ENCODE measurements at places on chromosomes 12 and 14. TPM values are rescaled to one million over a fixed set of nuclear protein-coding genes. Genes with fewer than 3 reads are reported as not detected.
A peak's percentile ranks its signal among the peaks of the same experiment; 100 is the strongest.

- no peak overlapping the region for H3K4me3 ChIP-seq
- DNase-seq = no peak
- H3K27me3 ChIP-seq = no peaks in the 10 kb centered on the region
- no peaks in the 10 kb centered on the region for H3K36me3 ChIP-seq
- no peaks in the 10 kb centered on the region for H3K4me1 ChIP-seq
- no peak overlapping the region for H3K27ac ChIP-seq
Measured at GRCh38 chr14:101175731-101176534, 272.4 kb upstream of the RTL1 start.

DNA sequence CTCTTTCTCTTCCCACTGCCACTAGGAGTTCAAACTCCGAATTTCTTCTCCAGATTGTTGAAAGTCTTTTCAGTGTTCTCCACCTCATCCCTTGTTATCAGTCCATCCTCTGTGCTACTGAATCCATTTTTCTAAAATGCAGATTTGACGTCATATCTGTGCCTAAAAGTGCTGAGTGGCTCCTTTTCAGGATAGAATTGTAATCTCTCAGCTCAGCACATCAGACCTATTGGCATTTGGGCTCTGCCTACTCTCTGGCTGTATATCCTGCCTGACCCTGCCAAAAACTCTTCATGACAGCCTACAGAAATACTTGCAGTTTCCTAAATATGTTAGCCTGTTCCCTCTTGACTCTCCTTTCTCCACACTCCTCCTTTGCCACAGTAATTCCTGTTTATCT, 1.1 kb upstream of the RABGGTA start:
- peak overlapping the region; percentile 98 for H3K27ac ChIP-seq
- peaks cover 32% of the 10 kb centered on the region for H3K4me1 ChIP-seq
- no peak for DNase-seq

GRCh38 chr14:100709289-100710284, 17.1 kb upstream of the DLK1 start:
- H3K27me3 ChIP-seq = no peaks in the 10 kb centered on the region
- no peak for DNase-seq
- H3K4me3 ChIP-seq = no peak overlapping the region
- no peaks in the 10 kb centered on the region for H3K4me1 ChIP-seq

GRCh38 chr14:51576117-51576430, 75.6 kb upstream of the FRMD6 start:
- no peaks in the 10 kb centered on the region for H3K4me1 ChIP-seq
- H3K27ac ChIP-seq = no peak overlapping the region
- H3K4me3 ChIP-seq = no peak overlapping the region
- H3K27me3 ChIP-seq = peaks cover 15% of the 10 kb centered on the region

GRCh38 chr14:74217672-74218448, 21.4 kb upstream of the VSX2 start:
- H3K27ac ChIP-seq = no peak overlapping the region
- no peaks in the 10 kb centered on the region for H3K36me3 ChIP-seq
- DNase-seq = peak; percentile 71
- H3K27me3 ChIP-seq = no peaks in the 10 kb centered on the region
- H3K4me3 ChIP-seq = no peak overlapping the region
- H3K4me1 ChIP-seq = peaks cover 7% of the 10 kb centered on the region

GRCh38 chr12:121558956-121559355, 21.9 kb downstream of the KDM2B start:
- no peak for DNase-seq
- H3K27ac ChIP-seq = no peak overlapping the region
- H3K4me3 ChIP-seq = no peak overlapping the region
- H3K27me3 ChIP-seq = no peaks in the 10 kb centered on the region
- H3K36me3 ChIP-seq = peaks cover 7% of the 10 kb centered on the region
- H3K4me1 ChIP-seq = peaks cover 2% of the 10 kb centered on the region

DNA sequence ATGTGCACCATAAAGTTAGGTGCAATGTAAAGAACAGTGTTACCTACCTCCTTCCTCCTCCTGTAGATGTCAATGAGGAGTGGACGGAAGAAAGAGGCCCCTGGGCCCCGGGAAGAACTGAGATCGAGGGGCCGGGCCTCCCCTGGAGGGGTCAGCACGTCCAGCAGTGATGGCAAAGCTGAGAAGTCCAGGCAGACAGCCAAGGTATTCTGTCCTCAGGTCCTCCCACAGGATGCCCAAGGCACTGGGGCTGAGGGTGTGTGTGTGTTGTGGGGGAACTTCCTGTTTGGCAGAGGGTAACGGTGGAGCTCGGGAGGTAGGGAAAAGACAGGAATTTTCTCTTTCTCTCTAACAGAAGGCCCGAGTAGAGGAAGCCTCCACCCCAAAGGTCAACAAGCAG, 6.4 kb downstream of the ATN1 start:
- peaks cover 5% of the 10 kb centered on the region for H3K36me3 ChIP-seq
- DNase-seq = no peak
- H3K27me3 ChIP-seq = no peaks in the 10 kb centered on the region
- peaks cover 42% of the 10 kb centered on the region for H3K4me1 ChIP-seq
- no peak overlapping the region for H3K4me3 ChIP-seq

DNA sequence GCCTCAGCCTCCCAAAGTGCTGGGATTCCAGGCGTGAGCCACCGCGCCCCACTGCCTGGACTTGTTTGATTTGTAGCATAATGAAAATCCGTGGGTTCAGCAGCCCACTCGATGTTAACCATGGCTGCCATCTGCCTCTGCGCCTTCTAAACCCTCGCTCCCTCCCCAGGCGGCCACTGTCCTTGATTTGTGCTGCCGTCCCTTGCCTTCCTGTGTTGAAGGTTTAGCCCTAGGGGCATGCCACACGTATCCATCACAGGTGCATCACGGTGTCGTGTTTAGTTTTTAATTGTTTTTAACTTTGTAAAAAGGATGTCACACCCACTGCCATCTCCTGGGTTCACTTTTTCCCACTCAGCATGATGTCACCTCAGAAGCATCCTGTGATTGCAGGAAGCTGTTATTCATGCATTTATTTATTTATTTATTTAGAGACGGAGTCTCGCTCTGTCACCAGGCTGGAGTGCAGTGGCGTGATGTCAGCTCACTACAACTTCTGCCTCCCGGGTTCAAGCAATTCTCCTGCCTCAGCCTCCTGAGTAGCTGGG, 24.5 kb upstream of the ULK1 start:
- no peak overlapping the region for H3K4me3 ChIP-seq
- no peaks in the 10 kb centered on the region for H3K4me1 ChIP-seq
- no peaks in the 10 kb centered on the region for H3K36me3 ChIP-seq
- DNase-seq = no peak
- H3K27me3 ChIP-seq = no peaks in the 10 kb centered on the region

- DNase-seq = no peak
- no peak overlapping the region for H3K27ac ChIP-seq
- H3K36me3 ChIP-seq = no peaks in the 10 kb centered on the region
- H3K27me3 ChIP-seq = no peaks in the 10 kb centered on the region
- no peaks in the 10 kb centered on the region for H3K4me1 ChIP-seq
Measured at GRCh38 chr12:30461026-30461615, 234.5 kb downstream of the IPO8 start.

DNA sequence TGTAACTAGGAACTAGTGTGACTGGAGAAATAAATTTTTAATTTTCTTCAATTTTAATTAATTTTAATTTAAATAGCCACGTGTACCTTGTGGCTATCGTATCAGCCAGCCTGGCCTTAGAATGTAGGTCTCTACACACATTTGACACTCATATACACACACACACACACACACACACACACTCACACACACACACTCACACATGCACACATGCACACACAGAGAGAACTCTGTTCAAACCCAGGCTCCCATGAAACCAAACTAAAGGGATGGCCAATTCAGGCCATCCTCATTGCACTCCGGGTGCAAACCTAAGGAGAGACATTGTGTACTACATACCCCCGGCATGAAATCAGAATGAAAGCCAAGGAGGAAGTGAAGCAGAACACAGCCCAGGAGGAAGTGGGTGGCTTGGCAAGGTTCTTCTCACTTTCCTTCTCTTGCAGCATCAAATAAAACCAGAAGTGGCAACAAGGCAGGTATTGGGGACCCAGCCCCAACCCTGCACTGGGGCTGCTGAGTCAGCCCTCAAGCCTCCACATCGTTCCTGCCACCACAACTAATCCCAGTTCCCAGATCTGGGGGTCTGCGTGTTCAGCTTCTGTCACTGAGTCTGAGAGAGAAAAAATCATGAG, 26.2 kb upstream of the CHPT1 start:
- H3K4me1 ChIP-seq = peaks cover 9% of the 10 kb centered on the region
- no peaks in the 10 kb centered on the region for H3K36me3 ChIP-seq
- peak; percentile 81 for DNase-seq
- peak overlapping the region; percentile 42 for H3K4me3 ChIP-seq
- no peaks in the 10 kb centered on the region for H3K27me3 ChIP-seq
- H3K27ac ChIP-seq = no peak overlapping the region

DNA sequence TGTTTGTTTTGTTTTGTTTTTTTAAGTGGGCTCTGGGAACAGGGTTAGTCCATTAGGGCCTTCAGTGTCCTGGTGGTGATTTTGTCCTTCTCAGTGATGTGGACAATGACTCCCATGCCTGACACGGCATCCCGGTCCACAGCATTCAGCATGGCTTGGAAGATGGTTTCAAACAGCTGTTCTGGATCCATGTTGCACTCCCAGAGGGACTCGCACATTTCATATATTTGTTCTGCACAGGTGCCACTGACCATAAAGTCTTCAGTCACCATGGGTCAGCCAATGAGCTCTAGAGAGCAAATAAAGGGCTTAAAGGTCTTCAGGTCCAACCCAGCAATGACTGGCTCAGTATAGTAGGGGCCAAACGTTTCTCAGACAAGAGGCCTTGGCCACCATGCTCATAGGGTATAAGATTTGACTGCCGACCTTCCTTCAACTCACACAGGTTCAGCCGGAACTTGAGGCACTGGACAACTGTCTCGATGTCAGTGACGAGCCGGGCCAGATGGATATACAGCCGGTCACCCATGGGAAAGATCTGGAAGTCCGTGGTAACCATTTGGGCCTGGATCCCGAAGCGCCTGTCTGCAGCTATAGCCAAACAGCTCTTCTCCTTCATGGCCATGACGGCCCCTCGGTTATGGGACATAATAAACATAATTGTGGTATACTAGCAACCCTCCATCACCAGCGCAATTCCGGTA, 18.0 kb downstream of the OR10P1 start:
- no peaks in the 10 kb centered on the region for H3K27me3 ChIP-seq
- H3K4me3 ChIP-seq = no peak overlapping the region
- DNase-seq = no peak
- no peak overlapping the region for H3K27ac ChIP-seq

DNA sequence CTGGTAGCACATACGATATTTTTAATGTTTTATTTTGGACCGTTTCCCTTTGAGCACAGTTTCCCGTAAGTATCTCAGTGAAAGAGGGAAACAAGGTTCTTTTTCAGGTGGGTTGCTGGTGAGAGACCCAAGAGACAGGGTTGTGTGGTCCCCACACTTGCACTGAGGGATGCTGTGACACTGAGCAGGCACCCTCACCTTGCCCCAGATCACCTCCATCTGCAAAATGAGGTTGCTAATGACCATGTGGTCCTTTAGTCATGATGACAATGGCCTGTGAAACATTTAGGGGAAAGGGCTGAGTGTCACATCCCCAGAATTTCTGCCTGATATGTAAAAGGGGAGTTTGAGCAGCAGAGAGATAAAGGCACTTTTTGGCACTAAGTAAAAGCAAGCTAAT, 4.3 kb downstream of the CCND2 start:
- peak overlapping the region; percentile 96 for H3K27ac ChIP-seq
- DNase-seq = no peak
- H3K4me1 ChIP-seq = peaks cover 71% of the 10 kb centered on the region
- peaks cover 64% of the 10 kb centered on the region for H3K36me3 ChIP-seq
- no peaks in the 10 kb centered on the region for H3K27me3 ChIP-seq
- H3K4me3 ChIP-seq = peak overlapping the region; percentile 67

- peaks cover 80% of the 10 kb centered on the region for H3K36me3 ChIP-seq
- H3K27ac ChIP-seq = no peak overlapping the region
- no peak for DNase-seq
- H3K4me3 ChIP-seq = no peak overlapping the region
- H3K27me3 ChIP-seq = no peaks in the 10 kb centered on the region
- no peaks in the 10 kb centered on the region for H3K4me1 ChIP-seq
Measured at GRCh38 chr12:53518381-53518780, 11.1 kb upstream of the NPFF start.

- peaks cover 23% of the 10 kb centered on the region for H3K4me1 ChIP-seq
- H3K4me3 ChIP-seq = no peak overlapping the region
- DNase-seq = no peak
- H3K27me3 ChIP-seq = no peaks in the 10 kb centered on the region
Measured at GRCh38 chr14:50035214-50035613, 81.2 kb downstream of the VCPKMT start.

- no peaks in the 10 kb centered on the region for H3K4me1 ChIP-seq
- H3K4me3 ChIP-seq = no peak overlapping the region
- H3K27me3 ChIP-seq = no peaks in the 10 kb centered on the region
- no peak for DNase-seq
- H3K36me3 ChIP-seq = no peaks in the 10 kb centered on the region
Measured at GRCh38 chr12:71108355-71108754, 49.4 kb downstream of the TSPAN8 start.

Gene OR6C6
- total RNA-seq = not detected

All from CD4-positive, CD25-positive, alpha-beta regulatory T cell (primary cell).